Cardiac muscle cell (in vitro differentiated cells and primary cell): ENCODE measurements at places on chromosomes 5 and 9. TPM values are rescaled to one million over a fixed set of nuclear protein-coding genes. Genes with fewer than 3 reads are reported as not detected.

DNA sequence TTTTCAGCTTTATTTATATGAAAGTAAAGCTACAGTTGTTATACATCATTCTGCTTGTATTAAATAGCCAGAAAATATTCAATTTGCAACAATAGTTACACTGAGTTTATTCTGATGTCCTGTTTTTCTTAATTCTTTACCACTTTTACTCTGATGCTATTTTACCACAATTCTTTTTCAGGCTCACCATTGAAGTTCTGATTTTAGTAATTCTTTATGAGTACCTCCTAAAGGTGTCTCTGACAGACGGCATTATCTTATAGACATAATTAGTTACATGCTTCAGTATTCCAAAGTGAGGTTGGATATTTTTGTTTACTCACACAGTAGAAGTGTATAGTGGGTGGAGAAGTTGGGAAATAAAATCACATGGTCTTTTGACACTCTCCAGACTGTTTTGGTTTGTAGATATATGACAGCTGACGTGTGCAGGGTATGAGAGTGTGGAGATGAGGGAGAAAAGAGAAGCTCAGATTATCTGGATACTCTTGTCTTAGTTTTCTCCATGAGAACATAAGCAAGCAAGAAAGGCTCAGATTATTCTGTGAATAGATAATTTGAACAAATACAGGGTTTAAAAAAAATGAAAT lies 97.4 kb downstream of the FBXO4 start:
- DNase-seq, result no peak

DNA sequence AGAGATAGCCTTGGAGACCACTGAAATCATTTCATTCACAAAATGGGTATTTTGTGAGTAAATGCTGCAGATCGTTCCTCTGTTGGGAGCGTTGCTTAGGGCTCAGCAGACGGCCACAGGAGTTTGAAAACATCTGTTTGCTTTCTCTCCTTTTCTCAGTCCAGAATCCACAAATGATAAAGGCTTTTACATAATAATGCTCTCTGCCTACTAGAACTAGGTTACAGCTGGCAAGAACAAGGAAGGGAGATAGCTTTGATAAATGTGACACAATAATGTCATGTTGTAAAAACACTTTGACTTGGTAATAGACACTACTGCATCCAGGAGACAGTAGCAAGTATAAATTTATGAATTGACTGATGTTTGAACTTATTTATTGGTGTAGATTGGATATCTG lies 1072.4 kb upstream of the CDH6 start:
- no peak for DNase-seq

DNA sequence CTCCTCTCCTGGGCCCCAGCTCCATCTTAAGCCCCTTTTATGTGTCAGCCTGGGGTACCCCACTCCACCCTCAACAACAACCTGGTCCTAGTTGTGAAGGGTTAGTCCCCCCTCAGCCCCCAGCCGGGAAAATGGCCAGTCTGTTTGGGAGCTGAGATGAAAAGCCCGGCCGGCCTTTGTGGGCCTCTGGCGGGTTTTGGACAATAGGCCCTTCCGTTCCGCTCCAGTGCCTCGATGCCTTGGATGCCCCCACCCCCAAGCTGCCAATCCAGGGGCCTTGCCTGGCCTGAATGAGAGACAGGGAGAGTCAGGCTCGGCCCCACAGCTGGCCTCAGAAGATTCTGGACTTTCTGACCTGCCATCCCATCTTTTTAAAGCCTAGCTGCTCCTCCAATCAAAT lies 9.2 kb downstream of the CNTFR start:
- DNase-seq, result no peak

DNA sequence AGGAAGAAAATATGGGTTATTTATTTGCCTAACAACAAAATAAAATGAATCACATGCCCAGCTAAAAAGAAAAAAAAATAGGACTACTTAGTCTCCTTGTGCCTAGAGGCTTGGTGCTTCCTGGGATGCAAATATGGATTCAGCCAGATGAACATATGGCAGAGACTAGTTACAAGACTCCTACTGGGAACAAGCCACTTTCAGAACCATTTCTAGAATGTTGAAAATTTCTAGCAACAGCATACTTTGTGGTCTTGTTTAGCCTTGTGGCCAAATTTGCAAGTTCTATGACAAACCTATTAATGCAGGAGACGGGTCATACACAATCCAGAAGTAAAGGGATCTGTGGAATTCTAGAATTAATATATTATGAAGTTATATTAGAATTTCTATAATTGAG lies 198.7 kb downstream of the CHSY3 start:
- no peak for DNase-seq

The GADD45G gene
- 42.6 and 44.6 TPM in 2 replicates for polyA plus RNA-seq

DNA sequence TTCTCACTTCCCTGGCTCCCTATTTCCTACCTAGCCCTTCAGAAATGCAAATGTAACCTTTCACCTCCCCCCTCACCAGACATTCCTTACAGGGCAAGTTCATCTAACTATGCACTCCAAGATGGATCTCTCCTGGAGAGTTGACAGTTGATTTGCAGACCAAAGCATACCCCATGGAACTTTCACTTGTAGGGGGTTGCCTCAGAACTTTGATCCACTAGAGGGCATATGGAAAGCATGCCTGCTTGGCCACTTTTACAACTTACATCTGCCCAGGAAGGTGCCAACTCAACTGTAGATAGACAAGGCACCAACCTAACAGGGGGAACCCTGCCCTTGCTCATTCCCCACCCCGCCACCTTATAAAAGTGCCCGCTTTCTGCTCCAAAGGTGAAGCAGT lies 187.8 kb downstream of the NXNL2 start:
- peak; percentile 23 for DNase-seq

The PFN3 gene
- polyA plus RNA-seq, result not detected in 2 replicates

The NTRK2 gene
- polyA plus RNA-seq, result 0.74 and 1.3 TPM in 2 replicates

DNA sequence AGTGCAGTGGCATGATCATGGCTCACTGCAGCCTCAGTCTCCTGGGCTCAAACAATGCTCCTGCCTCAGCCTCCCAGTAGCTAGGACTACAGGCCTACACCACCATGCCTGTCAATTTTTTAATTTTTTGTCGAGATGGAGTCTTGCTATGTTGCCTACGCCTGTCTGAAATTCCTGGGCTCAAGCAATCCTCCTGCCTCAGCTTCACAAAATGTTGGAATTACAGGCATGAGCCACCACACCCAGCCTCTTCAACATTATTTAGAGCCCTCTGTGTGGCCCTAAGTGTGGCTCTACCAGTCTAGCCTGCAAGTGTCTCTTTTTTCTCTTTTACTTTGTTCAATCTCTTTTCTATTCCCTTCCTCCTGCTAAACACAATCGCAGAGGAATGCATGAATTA lies 154.4 kb upstream of the EPB41L4A start:
- DNase-seq, result no peak

GRCh38 chr9:123696476-123696875 lies 233.4 kb downstream of the DENND1A start:
- no peak for DNase-seq

DNA sequence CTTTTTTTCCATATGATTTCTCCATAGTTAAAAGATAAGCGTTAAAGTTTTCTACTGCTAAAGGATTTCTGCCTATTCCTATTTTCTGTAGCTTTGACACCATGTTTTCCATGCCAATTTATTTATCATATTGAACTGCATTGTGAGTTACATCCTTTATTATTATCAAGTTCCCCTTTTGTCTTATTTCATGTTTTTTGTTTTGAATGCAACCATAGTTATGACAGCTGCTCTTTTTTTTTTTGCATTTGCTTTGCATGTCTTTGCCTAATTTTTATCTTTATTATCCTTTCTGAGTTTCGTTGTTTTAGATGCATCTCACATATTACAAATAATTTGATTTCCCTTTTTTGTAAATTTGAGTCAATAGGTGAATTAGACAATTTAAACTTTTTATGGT lies 161.5 kb downstream of the DEPDC1B start:
- DNase-seq, result no peak

- DNase-seq, result no peak
Measured at GRCh38 chr5:179803651-179804554, 2.8 kb downstream of the MGAT4B start.

The SLC6A18 gene
- polyA plus RNA-seq, result not detected in 2 replicates

The TRPM3 gene
- polyA plus RNA-seq, result 0.82 TPM in 1 of 2 replicates, not detected in the other

The SPINK4 gene
- 5.7 and 6.9 TPM in 2 replicates for polyA plus RNA-seq

DNA sequence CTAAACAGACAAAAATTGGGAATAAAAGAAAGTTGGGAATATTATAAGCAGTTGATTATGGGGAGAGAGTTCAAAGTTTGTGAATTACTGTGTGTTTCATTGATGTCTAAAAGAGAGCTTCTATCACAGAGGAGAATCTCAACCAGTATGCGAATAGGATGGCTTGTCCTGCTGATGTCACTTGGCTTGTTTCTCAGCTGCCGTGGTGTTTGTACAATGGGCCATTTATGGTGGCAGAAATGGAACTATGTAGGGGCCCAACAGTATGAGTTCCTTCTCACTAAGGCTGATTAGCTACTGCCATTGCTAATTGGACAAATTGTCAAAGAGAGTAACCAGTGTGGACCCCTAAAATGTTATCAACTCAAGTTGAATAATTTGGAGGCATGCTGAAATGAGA lies 103.9 kb downstream of the ST8SIA4 start:
- DNase-seq, result no peak

The SPATA31E1 gene
- polyA plus RNA-seq, result not detected in 2 replicates

DNA sequence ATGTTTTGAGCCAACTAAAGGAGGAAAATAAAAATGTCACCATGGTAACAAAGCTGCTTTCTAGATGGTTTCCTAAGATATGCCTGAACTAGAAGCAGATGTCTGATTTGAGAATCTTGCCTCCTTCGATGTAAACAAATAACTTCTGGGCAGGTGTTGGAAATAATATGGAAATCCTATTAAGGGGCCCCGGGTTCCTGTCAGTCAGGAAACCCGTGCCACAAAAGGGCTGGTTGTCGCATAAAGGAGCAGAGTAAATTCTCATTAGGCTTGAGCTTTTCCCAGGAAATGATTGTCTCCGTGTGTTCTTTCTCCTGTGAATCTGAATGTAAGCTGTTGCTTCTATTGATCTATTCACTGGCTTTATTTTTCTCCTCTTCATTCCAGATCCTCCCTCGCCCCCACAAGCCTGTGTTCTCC lies 90.8 kb downstream of the TLE4 start:
- no peak for DNase-seq

GRCh38 chr9:33737811-33738606 lies 57.4 kb upstream of the PRSS3 start:
- DNase-seq, result peak; percentile 78

The CREB3 gene
- 62.3 and 84.2 TPM in 2 replicates for polyA plus RNA-seq
